Aorta (tissue), 5 donors: ENCODE measurements at places on chromosomes 2 and 18. TPM values are rescaled to one million over a fixed set of nuclear protein-coding genes. Genes with fewer than 3 reads are reported as not detected.

DNA sequence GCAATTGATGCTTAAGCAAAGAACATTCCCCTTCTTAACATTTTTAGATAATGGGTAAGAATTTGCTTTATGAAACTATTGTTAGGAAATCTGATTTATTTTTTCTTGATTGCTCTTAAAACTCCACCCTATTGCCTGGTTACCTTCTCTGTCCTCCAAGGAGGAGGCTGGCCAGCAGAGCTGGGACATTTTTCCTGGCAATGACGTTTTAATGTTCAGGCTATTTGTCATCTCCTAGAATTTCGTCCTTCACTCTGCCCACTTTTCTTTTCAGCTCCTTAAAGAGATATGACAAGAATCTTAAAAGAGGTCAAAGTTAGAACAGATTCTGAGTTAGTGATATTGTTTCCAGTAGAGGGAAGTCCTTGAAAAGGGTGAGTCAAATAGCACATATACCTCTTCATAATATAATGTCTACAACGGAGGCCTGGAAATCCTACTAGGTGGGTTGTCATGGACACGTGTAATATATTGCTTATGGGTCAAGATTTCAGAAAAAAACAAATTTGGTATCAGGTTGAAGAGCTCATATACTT, 141.0 kb downstream of the CMPK2 start:
- no peak overlapping the region for H3K27ac ChIP-seq
- no peaks in the 10 kb centered on the region for H3K4me1 ChIP-seq
- H3K4me3 ChIP-seq = no peak overlapping the region
- no peaks in the 10 kb centered on the region for H3K36me3 ChIP-seq

TMEM163 gene
- 0.62 TPM for total RNA-seq

- no peak for DNase-seq
- H3K4me1 ChIP-seq = no peaks in the 10 kb centered on the region
- H3K4me3 ChIP-seq = no peak overlapping the region
- H3K27me3 ChIP-seq = no peaks in the 10 kb centered on the region
- no peaks in the 10 kb centered on the region for H3K36me3 ChIP-seq
These were observed 5.9 kb downstream of the GALR1 start for GRCh38 chr18:77255426-77256105.

- H3K4me3 ChIP-seq = no peak overlapping the region
- no peaks in the 10 kb centered on the region for H3K27me3 ChIP-seq
- DNase-seq = no peak
- no peaks in the 10 kb centered on the region for H3K36me3 ChIP-seq
These were observed 13.7 kb downstream of the ANKRD23 start for GRCh38 chr2:96830044-96830562.

DNA sequence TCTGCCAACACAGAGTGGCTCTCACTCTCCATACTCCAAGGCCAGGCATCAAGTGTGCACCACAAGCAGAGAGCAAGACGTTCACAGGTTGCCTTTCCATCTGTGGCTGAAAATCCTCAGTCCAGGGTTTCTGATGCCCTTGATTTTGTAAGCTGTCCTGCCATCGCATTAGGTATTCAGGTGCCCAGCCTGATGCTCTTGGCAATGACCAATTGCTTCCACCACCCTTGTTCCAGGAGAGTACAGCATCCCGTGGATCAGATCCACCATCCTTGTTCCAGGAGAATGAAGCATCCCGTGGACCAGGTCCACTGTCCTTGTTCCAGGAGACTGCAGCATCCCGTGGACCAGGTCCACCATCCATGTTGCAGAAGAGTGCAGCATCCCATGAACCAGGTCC, 133.4 kb upstream of the GPC1 start:
- H3K27me3 ChIP-seq = no peaks in the 10 kb centered on the region
- no peaks in the 10 kb centered on the region for H3K36me3 ChIP-seq
- no peak overlapping the region for H3K27ac ChIP-seq
- H3K4me3 ChIP-seq = no peak overlapping the region
- no peaks in the 10 kb centered on the region for H3K4me1 ChIP-seq

PIEZO2 gene
- 8.8 TPM for total RNA-seq

DNA sequence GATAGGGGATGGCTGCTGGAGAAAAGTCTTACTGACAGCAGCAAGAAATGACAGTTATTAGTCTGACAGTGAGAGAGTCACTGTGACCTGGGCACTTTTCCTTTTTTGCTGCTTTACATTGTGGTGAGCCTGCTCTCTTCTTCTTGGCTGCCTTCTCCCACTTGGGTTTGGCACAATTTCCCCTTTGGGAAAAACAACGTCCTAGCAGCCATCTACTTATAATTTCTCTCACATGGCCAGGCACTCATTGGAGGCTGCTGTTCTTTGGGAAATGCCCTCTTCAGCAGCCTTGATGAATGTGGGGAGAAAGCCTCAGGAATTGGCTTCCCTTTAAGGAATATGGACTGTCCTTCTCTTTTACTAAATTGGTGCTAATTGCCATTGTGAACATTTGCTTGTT, 60.4 kb upstream of the SLC1A4 start:
- no peak overlapping the region for H3K4me3 ChIP-seq
- H3K36me3 ChIP-seq = no peaks in the 10 kb centered on the region
- no peak overlapping the region for H3K27ac ChIP-seq
- H3K4me1 ChIP-seq = no peaks in the 10 kb centered on the region
- no peaks in the 10 kb centered on the region for H3K27me3 ChIP-seq

DNA sequence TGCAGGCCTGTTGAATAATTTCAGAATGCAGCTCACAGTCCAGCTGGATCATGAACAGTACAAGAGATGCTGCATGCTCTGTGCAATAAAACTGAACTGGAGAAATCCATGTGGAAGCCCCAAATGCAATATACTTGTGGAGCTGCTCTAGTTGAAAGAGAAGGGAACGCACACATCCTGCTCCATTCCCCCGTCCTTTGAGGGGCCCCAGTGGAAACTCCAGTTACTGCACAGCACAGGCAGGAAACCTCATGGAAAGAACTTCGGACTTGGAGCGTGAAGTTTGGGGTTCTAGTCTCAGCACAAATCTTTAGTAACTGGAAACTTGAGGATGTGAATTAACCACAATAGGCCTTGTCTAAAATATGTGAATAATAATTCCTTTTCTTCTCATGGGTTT, 73.2 kb downstream of the PLA2R1 start:
- H3K27ac ChIP-seq = no peak overlapping the region
- H3K4me3 ChIP-seq = no peak overlapping the region
- H3K4me1 ChIP-seq = no peaks in the 10 kb centered on the region
- no peak for DNase-seq
- H3K27me3 ChIP-seq = no peaks in the 10 kb centered on the region

COL3A1 gene
- total RNA-seq = 1,346 TPM

RNF149 gene
- 92.1 TPM for total RNA-seq

DNA sequence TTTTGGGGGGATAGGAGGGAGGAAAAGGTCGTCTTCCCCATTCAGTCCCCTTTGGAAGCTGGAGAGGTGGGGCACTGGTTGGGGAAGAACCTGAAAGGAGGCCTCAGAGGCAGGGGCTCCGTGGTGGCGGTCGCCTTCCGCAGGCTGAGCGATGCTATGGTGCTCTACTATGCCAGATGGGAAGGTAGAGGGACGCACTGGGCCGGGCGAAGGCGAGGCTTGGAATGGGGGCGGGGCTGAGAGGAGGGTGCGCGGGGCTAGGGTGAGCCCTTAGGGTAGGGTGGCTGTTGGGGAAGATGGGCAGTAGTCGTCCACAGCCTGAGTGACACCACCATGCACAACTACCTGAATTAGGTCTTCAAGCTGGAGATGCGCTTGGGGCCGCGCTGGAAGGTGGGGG, 11.1 kb downstream of the ZAP70 start:
- DNase-seq = no peak
- H3K4me3 ChIP-seq = no peak overlapping the region
- no peaks in the 10 kb centered on the region for H3K4me1 ChIP-seq
- no peak overlapping the region for H3K27ac ChIP-seq
- no peaks in the 10 kb centered on the region for H3K27me3 ChIP-seq

DNA sequence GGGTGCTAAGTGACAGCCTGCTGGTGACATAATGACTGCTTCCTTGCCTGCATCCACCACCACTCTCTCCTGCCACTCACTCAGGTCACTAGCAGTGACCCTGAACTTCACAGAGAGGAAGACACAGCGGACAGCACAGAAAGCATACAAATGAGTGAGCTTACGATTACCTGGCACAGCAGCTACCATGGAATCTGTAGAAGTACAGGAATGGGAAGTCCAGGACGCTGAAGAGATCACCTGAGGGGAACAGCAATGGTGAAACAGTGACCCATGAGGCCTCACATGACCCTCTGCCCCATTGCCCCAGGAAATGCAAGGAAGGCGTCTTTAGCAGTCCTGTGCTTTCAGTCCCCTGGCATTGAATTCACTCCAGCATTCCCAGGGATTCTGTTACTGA, 96.7 kb upstream of the RIOK3 start:
- peaks cover 10% of the 10 kb centered on the region for H3K4me1 ChIP-seq
- H3K36me3 ChIP-seq = no peaks in the 10 kb centered on the region
- no peaks in the 10 kb centered on the region for H3K27me3 ChIP-seq
- no peak overlapping the region for H3K4me3 ChIP-seq
- H3K27ac ChIP-seq = peak overlapping the region; percentile 100

COL4A3 gene
- 17.8 TPM for total RNA-seq

GRCh38 chr2:75596784-75597183, 36.0 kb upstream of the EVA1A start:
- no peaks in the 10 kb centered on the region for H3K4me1 ChIP-seq
- H3K36me3 ChIP-seq = no peaks in the 10 kb centered on the region
- no peaks in the 10 kb centered on the region for H3K27me3 ChIP-seq
- no peak overlapping the region for H3K4me3 ChIP-seq
- DNase-seq = no peak

METAP1D gene
- total RNA-seq = 5.4 TPM

DNA sequence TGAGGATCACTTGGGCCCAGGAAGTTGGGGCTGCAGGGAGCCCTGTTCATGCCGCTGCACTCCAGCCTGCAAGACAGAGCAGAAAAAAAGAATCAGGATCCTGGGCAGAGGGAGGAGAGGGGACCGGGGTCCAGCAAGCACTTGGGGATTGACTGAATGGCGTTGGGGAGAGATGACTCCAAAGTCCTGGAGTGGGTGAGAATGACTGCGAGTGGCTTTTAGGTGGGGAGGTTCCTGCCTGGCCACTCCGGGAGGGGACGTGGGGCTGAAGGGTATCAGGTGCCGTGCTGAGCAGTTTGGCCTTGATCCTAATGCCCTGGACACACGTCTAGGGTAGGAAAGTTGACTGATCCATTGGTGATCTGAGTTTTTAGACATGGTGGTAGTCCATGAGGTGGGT, 3.5 kb upstream of the NFATC1 start:
- H3K4me1 ChIP-seq = no peaks in the 10 kb centered on the region
- peak; percentile 51 for DNase-seq
- peak overlapping the region; percentile 1 for H3K27ac ChIP-seq
- no peaks in the 10 kb centered on the region for H3K36me3 ChIP-seq

- no peaks in the 10 kb centered on the region for H3K27me3 ChIP-seq
- no peak overlapping the region for H3K27ac ChIP-seq
- H3K36me3 ChIP-seq = peaks cover 4% of the 10 kb centered on the region
- no peak overlapping the region for H3K4me3 ChIP-seq
These were observed 72.3 kb downstream of the ASXL2 start for GRCh38 chr2:25805987-25806386.

- H3K27ac ChIP-seq = no peak overlapping the region
- H3K4me3 ChIP-seq = no peak overlapping the region
- DNase-seq = no peak
- no peaks in the 10 kb centered on the region for H3K4me1 ChIP-seq
- H3K27me3 ChIP-seq = no peaks in the 10 kb centered on the region
- H3K36me3 ChIP-seq = no peaks in the 10 kb centered on the region
These were observed 192.0 kb downstream of the SLC8A1 start for GRCh38 chr2:40259900-40260299.

DNA sequence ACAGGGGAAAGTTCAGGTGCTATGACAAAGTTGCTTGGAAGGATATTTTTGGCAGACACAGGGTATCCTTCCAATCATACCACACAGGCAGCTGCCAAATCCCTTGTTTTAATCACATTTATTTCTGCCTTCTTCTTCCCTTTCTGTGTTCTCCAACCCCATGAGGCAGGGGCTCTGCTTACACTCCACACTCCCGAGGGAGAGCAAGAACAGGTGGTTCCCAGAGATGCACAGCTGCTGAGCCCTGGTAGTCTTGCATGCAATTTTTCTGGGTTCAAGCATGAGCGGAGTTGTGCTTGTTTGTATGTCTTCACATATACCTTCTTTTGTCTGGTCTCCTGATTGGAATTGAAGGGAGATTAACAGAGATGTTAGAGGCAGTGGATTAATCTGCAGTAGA, 251.7 kb upstream of the ST6GAL2 start:
- no peaks in the 10 kb centered on the region for H3K36me3 ChIP-seq
- no peak overlapping the region for H3K27ac ChIP-seq
- H3K27me3 ChIP-seq = no peaks in the 10 kb centered on the region

WDR7 gene
- 46.6 TPM for total RNA-seq

- peaks cover 6% of the 10 kb centered on the region for H3K4me1 ChIP-seq
- H3K27ac ChIP-seq = no peak overlapping the region
- no peaks in the 10 kb centered on the region for H3K36me3 ChIP-seq
- no peak for DNase-seq
These were observed 103.8 kb upstream of the NDUFV2 start for GRCh38 chr18:8998481-8999217.

- H3K4me1 ChIP-seq = no peaks in the 10 kb centered on the region
- H3K4me3 ChIP-seq = peak overlapping the region; percentile 88
- DNase-seq = no peak
- H3K27ac ChIP-seq = no peak overlapping the region
These were observed 548 bp upstream of the FBLN7 start for GRCh38 chr2:112137516-112138158.

- H3K4me3 ChIP-seq = no peak overlapping the region
- H3K27me3 ChIP-seq = no peaks in the 10 kb centered on the region
- H3K4me1 ChIP-seq = peaks cover 5% of the 10 kb centered on the region
- DNase-seq = no peak
These were observed 117.6 kb downstream of the PRKCE start for GRCh38 chr2:45769056-45769455.

FAM110C gene
- total RNA-seq = 3.3 TPM

INHA gene
- 0.51 TPM for total RNA-seq

- no peaks in the 10 kb centered on the region for H3K27me3 ChIP-seq
- DNase-seq = no peak
- H3K4me3 ChIP-seq = no peak overlapping the region
- H3K27ac ChIP-seq = no peak overlapping the region
- peaks cover 3% of the 10 kb centered on the region for H3K36me3 ChIP-seq
These were observed 245.7 kb downstream of the TNS1 start for GRCh38 chr2:217757108-217757463.

- no peaks in the 10 kb centered on the region for H3K36me3 ChIP-seq
- no peak for DNase-seq
- H3K4me3 ChIP-seq = no peak overlapping the region
- H3K27ac ChIP-seq = no peak overlapping the region
These were observed 171.2 kb downstream of the TMEM247 start for GRCh38 chr2:46650556-46651001.

RGPD4 gene
- total RNA-seq = 0.33 TPM
